GM12878 (cell line): ENCODE measurements at places on chromosomes 1 and 21. TPM values are rescaled to one million over a fixed set of nuclear protein-coding genes. Genes with fewer than 3 reads are reported as not detected.

Gene PRR9
- total RNA-seq = not detected in 2 replicates

Gene HES2
- total RNA-seq = 0.32 and 1.0 TPM in 2 replicates

Gene RGL1
- 18.6 and 20.6 TPM in 2 replicates for total RNA-seq

Gene FYB2
- 0.08 TPM in 1 of 2 replicates, not detected in the other for total RNA-seq

Gene GPR25
- total RNA-seq = not detected in 2 replicates

Gene PLCH2
- 0.62 and 0.74 TPM in 2 replicates for total RNA-seq

Gene PCSK9
- total RNA-seq = 0.15 and 0.21 TPM in 2 replicates

Gene KCNE2
- not detected in 2 replicates for total RNA-seq

Gene S100A8
- not detected in 2 replicates for total RNA-seq

Gene LZIC
- 13.5 and 14.0 TPM in 2 replicates for total RNA-seq

Gene MROH7
- not detected in 2 replicates for total RNA-seq

Gene OR2T29
- total RNA-seq = 3.4 and 4.6 TPM in 2 replicates
